ENCODE measurements at places on chromosomes 4 and X.
A peak's percentile ranks its signal among the peaks of the same experiment; 100 is the strongest.

DNA sequence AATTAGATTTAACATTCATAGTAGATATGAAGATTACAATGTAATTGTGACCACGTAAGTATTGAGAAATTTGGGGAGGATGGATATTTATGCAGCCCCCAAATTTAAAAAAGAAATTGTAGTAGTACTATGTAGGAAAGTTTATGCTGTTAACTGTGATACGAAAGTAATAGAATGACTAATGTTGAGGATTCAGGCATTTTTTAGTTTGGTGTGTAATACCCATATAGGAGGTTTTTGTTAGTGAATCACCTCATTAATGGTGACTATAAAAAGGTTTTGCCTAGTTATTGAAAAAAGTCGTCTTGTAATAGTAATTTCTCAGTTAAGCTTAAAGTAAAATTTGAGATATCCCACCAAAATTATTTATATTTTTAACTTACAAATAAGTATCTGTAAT, 67.2 kb downstream of the SMARCAD1 start:
- no peak for DNase-seq

- peak; percentile 14 for DNase-seq
Observed at GRCh38 chrX:39859991-39860861, 237.5 kb downstream of the BCOR start.

GRCh38 chr4:4631150-4631549, 89.3 kb upstream of the STX18 start:
- no peak for DNase-seq

GRCh38 chr4:3532751-3533422, 665 bp upstream of the LRPAP1 start:
- DNase-seq: no peak

DNA sequence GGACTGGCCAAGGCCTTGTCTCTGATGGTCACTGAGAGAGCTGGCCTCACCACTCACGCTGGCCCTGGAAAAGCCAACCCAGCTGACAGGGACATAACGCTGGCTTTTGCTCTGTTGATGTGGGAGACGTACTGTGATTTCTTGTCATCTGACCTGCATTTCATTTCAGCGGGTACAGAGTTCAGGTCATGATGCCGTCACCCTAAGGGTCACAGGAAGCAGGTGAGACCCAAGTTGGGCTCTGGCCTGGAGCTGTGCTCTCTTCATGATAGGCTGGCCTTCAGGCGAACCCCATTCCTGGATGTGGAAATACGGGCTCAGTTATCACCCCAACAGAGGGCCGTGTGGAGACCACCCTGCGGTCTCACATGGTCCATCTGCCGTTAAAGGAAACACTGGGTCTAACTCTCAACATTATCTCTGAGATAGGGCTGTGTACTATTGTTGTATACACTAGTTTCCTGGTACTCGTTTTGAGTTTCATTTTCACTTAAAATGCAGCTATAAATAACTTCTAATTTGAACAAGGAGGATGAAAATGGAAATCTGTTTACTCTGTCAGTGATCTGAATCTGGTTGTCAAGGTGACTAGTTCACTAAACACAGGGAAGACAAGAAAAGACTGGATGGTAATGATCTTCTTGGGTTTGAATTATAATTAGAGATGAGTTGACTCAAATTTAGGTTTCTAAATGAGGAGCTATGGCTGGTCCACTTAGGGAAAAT, 89.1 kb downstream of the TBC1D9 start:
- DNase-seq: no peak

- no peak for DNase-seq
Observed at GRCh38 chr4:182065255-182065654, 177.9 kb upstream of the TENM3 start.

GRCh38 chr4:52588771-52589591, 70.1 kb downstream of the USP46 start:
- DNase-seq: no peak

- no peak for DNase-seq
Observed at GRCh38 chr4:77187322-77187721, 30.3 kb downstream of the CCNG2 start.

Data from activated naive CD4-positive, alpha-beta T cell (primary cell).